Activated T-helper 1 cell treated with anti-CD3 and anti-CD28 coated beads, Interleukin-2, amount 50 U/mL, for 16 hours (primary cell): ENCODE measurements at places on chromosomes 12 and 14.

DNA sequence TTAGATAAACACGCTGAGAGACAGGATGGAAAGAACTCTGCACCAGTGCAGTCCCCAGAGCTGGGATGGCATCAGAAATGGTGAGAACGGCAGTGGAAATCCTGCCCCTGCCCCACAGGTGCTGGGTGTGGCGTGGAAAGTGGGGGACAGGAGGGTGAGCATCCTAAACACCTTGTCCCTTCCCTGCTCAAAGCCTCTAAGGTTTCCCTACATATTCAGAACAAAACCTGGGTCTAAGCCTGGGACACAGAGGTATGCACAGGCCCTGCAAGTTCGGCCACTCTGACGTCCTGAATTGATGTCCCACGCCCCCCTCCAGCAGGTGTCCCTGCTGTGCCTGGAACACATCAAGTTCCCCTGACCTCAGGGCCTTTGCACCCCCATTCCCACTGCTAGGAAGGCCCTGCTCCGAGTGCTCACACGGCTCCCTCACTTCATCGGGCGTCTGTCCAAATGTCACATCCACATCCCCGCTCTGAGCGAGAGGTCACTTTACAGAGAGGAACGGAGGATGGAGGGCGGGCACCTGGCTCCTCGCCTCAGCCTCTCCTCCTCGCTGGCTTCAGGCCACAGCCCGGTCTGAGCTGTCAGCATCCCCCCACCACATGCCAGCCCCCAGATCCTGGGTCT, 38.5 kb upstream of the SFSWAP start:
- DNase-seq: no peak

GRCh38 chr12:57754411-57755193, at the start of gene MARCHF9:
Gene MARCHF9 (plus strand): TSS chr12:57755103. CDS start chr12:57755529, 426 bp downstream.
- DNase-seq: peak; percentile 74

DNA sequence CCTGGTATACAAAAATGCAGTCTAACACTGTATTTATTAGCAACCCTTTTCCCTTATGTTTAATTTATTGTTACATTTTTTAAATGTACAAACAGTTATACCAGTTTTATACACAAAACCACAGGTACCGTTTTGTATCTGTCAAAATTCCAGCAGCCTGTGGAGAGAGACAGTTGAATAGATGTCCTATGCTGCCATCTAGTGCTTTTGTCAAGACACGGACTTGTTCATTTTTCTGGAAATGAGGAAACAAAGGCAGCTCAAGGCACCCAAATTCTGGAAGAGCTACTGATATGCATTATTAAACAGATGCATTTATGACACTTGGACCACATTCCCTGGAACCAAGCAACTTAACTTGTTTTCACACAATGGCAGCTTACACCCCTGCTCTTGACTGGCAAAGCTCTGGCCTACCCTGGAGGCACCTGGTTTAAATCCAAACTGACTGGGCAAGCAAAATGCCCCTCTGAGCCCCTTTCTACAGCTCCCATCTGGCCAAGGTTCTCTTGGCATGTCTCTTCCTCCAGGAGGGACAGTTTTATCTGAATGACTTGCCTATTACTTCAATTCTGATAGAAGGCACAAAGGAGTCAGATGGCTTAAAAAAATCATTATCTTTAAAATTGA, 286.9 kb upstream of the PRKD1 start:
- no peak for DNase-seq

- no peak for DNase-seq
Observed at GRCh38 chr12:526089-526488, 66.3 kb downstream of the B4GALNT3 start.

- DNase-seq: no peak
Observed at GRCh38 chr12:6346942-6347341, 5.1 kb upstream of the TNFRSF1A start.

DNA sequence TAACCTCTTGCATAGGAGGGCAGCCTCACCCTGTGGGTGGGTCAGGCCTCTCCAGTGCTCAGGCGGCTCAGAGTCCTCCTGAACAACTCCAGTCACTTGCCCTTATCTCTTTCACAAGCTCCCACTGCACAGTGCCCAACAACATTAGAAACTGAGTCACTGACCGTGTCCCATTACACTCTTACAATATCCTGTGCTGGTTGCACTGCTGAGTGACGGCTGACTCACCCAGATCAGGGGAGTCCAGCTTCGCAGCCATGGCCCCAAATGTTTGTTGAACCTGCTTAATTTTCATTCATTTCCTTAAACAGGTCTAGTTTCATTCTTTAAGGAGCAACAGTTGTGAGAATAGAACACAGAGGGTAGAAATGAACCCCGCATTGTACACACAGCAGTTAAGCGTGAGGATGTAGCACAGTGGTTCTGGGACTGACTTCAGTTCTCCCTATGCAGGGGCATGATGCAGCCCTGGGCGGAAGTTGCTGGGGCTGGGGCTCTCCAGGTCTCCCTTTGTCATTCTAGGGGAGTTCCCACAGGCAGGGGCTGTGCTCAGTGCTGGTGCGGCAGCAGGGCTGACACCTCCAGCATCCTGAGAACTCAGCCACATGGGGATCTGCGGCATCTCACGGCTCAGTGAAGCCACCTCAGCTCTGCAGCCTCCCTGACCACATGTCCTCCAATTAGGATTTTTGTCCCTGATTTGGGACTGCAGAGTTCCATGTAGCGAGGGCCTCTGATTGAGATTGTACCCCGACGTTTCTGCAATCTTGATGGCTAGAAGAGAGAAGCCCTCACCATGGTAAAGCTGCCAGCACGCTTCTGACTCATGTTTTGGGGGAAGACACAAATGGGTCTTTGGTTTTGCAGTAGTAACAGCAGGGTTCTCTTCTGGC, 16.1 kb downstream of the GPR68 start:
- DNase-seq: peak; percentile 40

GRCh38 chr12:1533205-1533601, 61.2 kb downstream of the FBXL14 start:
- no peak for DNase-seq

DNA sequence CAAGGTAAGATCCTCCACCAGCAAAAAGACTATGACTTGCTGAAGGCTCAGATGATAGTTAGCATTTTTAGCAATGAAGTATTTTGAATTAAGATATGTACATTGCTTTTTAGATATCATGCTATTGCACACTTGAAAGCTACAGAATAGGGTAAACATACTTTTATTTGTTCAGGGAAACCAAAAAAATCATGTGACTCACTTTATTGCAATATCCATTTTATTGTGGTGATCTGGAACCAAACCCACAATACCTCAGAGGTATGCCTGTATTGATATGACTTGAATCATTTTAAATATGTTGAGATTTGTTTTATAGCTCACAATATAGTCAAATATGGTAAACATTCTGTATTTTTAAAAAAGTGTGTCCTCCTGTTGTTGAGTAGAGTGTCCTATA, 96.1 kb downstream of the DIO3 start:
- no peak for DNase-seq

DNA sequence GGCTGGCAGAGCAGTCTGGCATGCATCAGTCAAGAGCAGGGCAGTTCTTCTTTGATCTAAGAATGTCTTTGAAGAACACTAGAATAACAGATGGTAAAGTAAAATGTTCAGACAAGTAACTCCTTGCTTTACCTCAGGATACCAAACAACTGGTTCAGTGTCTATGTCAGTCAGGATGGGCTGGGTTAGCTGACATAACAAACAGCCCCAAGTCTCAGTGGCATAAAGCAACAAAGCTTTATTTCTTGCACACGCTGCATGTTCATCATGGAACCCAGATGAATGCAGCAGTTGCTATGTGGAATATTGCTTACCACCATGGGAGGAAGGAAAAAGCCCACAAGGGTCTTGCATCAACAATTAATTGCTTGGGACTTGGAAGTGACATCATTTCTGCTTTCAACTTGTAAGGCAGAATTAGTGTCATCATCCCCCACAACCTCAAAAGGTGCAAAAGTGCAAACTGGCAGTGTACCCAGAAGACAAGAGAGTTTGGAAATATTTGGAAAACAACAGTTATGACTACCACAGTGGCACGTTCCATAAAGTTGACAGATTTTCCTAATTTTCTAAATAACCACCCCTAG, 21.2 kb downstream of the GPRC5D start:
- no peak for DNase-seq

DNA sequence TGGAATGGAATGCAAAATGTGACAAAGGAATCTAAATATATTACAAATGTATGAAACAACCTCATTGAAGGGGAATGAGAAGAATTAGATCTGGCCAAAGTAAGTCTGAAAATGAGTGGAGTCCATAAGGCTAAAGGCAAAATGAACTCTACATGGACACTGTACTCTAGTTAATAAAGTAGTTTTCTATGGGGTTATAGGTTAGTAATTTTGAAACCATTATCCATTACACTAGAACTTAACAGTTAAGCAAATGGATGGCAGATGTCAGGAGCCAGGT, 222.1 kb downstream of the NUAK1 start:
- no peak for DNase-seq

- DNase-seq: no peak
Observed at GRCh38 chr12:32395026-32395425, 4.3 kb upstream of the FGD4 start.

GRCh38 chr14:90204516-90204915, 51.8 kb upstream of the PSMC1 start:
- DNase-seq: no peak

- no peak for DNase-seq
Observed at GRCh38 chr12:110861729-110862128, 14.9 kb downstream of the CCDC63 start.

DNA sequence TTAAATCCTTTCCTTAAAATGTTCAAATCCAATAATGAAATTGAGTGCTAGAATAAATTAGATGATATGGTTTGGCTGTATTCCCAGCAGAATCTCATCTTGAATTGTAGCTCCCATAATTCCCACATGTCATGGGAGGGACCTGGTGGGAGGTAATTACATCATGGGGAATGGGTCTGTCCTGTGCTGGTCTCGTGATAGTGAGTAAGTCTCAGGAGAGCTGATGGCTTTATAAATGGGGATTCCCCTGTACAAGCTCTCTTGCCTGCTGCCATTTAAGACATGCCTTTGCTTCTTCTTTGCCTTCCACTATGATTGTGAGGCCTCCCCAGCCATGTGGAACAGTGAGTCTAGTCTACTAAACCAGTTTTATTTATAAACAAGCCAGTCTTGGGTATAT, 508.5 kb downstream of the ETNK1 start:
- no peak for DNase-seq

DNA sequence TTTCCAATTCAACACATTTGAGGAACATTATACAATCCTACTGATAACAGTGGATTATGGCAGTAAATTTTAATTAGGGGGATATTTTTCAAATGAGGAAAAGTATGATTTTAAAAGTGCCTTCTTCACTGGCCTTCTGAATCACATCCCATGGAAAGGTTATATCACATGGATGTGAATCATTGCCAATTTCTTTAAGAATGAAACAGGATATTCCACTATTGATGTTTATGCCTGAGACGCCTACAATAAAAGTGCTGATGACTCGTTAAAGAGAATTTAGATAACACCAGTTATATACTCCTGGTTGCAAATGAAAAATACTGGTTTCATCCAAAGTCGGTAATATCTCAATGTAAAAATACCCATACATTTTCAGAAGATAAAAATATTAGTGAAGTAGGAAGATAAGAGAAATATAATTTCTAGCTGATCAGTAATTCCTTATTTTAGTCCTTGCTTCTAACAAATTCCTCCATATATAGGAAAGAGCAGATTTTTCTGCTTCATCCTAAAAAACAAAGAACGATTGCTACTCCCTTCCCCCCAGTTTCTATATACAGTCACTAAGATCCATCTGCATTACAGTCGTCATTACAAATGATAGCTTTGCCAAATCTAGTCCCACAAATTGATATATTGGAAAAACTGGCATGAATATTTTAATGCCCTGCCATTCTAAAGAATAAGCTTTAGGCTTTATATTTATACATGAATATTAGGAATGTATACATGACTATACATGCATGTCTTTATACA, 139.5 kb upstream of the SOX5 start:
- DNase-seq: no peak

GRCh38 chr12:27619308-27619707, 76.9 kb upstream of the REP15 start:
- no peak for DNase-seq

- no peak for DNase-seq
Observed at GRCh38 chr14:100804138-100804537, 21.8 kb upstream of the MEG3 start.

GRCh38 chr14:34038358-34039057, 87.6 kb upstream of the EGLN3 start:
- no peak for DNase-seq

DNA sequence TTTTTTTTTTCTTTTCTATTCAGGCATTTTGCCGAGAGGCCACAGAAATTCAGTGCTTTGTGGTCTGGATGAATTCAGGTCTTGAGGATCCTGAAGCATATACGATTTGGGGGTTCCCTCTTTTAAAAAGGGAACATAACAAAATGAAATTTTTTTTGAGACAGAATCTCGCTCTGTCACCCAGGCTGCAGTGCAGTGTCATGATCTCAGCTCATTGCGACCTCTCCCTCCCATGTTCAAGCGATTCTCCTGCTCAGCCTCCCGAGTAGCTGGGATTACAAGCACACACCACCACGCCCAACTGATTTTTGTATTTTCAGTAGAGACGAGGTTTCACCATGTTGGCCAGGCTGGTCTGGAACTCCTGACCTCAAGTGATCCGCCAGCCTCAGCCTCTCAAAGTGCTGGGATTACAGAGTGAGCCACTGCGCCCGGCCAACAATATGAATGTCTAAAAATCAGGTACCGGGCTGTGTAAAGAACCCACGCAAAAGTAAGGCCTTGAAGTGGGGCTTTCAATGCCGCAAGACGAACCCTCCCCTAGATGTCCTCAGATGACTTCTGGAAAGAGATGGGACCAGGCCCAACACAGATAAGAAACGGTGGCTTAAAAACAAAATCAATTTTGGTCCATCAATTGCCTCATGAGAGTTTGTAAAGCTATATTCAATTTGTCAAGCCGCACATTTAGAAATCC, 30.0 kb downstream of the TESC start:
- no peak for DNase-seq

- no peak for DNase-seq
Observed at GRCh38 chr12:1054117-1054870, 63.3 kb downstream of the ERC1 start.

- DNase-seq: no peak
Observed at GRCh38 chr14:88477513-88478250, 77.1 kb downstream of the PTPN21 start.

DNA sequence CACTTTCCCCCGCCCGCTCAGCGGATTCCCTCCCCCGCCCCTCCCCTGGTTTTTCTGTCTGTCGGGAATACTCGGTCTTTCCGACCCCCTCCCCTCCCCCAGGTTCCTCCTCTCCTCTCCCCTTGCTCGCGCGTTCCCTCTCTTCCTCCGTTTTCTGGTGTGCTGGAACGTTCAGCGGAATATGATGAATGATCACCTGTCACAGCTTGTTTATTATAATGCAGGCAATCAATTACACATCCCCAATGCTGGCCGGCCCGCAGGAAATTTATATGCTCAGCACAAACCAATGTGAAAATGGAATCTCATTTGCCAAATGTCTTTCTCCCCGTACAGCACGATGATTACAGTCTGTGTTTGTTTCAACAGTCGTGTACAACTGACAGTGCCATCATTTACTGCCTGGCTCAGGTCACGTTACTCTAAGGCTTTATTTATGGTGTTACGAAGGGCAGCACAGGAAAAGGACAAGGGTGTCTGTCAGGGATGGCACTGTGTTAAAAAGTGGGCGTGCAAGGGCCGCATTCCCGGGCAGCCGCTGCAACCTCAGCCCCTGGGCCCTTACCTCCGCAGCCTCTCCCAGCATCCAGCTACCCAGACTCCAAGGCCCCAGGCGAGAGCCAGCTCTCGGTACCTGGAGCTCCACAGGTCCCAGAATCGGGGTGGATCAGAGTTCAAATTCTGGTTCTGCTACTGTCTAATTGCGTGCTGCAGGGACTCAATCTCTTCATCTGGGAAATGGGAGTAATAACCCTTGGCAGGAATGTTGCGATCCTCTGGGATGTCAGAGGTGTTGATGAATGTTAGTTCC, 24.7 kb upstream of the MAP1LC3B2 start:
- DNase-seq: no peak
